Activated CD4-positive, CD25-positive, alpha-beta regulatory T cell (primary cell): ENCODE measurements at places on chromosomes 13 and 19.

DNA sequence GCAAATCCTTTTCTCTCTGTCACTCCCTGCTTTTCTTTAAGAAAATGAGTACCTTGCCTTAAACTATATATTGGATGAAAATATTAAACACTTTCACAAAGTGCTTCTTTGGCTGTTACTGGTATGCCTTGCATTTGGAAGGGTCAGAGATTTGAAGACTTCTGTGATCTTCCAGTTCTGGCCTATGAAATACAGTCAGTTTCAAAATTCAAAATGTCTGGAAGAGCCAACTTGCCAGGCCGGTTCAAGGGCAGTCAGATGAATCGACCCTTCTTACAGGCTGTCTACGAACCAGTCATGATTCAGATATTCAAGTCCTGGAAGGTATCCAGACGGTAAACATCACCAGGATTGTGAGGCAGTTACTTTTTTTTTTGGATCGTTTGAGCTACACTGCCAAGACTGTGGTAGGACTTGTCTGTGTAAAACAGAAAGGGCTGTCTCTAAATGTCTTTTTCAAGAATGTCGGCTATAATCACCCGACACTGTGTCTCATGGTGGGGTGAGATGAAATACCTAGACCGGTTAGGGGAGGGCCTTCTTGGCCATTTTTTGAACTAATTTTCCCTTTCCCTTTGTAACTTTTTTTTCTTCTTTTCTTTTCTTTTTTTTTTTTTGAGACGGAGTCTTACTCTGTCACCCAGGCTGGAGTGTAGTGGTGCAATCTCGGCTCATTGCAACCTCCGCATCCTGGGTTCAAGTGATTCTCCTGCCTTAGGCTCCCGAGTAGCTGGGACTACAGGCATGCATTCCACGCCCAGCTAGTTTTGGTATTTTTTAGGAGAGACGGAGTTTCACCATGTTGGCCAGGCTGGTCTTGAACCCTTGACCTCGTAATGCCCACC is 11.2 kb downstream of the ACTN4 start:
- DNase-seq = no peak

DNA sequence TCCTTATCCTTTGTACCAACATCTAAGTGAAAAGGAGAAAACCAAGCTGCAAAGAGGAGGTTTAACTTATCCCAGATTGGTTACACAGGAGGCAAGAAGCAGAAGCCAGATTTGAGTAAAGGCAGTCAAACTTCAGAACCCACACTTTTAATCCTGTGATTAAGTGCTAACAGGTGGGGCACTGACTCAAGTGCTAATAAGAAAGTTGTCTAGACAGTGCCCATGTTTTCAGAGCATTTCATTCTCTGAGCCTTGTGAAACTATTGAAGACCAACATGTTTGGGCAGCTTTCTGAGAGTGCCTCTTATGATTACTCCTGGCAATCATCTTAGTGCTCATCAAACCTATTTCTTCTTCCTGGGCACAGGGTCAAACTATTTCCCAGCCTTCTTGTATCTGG is 380.8 kb downstream of the KCNRG start:
- DNase-seq = no peak

DNA sequence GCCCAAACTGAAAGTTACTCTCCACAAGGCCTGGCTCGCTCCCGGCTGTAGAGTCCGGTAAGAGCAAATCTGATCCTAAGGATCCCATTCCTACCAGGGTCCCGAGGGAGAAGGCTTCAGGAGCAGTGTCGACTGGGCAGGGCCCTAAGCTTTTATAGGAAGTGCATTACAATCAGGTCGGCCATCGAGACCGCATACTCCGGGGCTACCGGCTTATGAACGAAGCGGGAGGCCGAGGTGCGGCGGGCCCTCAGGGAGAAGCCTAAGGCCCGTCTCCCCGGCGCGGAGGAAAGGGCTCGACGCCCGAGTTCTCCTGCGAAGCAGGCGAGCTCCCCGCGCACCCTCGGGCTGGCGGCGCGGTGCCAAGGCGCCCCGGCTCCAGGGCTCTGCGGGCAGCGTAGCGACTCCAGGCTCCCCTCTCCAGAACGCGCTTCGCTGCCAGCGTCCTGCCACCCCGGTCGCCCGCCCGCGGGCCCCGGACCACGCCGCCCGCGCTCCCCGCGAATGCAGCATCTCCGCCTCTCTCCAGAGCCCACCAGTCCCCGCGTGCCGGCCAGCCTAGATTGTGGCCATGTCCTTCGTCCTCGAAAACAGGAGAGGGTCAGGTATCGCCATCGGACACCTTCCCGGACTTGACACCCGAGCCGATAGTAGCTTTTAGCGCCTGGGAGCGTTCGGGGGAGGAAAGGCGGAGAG is 1.4 kb downstream of the EFNB2 start:
- DNase-seq = no peak

- DNase-seq = no peak
These were observed 7.6 kb upstream of the KANK2 start for GRCh38 chr19:11204943-11205349.

DNA sequence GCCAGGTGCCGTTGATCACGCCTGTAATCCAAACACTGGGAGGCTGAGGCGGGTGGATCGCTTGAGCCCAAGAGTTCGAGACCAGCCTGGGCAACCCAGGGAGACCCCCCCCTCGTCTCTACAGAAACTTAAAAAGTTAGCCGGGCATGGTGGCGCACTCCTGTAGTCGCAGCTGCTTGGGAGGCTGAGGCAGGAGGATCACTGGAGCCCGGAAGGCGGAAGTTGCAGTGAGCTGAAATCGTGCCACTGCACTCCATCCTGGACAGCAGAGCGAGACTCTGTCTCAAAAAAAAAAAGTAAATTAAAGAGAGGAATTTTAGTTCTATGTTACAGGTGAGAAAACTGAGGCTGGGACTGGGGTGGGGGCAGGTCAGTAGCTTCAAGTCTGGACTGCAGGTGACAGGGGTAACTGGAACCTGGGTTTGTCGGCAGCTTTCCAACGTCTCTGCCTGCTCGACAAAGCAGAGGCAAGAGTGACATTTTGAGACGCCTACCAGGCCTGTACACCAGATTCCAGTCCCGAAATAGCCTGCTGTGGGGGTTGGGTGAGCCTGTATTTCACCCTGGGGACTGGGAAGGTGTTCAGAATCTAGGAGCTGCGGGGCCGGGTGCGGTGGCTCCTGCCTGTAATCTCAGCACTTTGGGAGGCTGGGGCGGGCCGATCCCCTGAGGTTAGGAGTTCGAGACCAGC is 1.2 kb downstream of the SELENOW start:
- no peak for DNase-seq

DNA sequence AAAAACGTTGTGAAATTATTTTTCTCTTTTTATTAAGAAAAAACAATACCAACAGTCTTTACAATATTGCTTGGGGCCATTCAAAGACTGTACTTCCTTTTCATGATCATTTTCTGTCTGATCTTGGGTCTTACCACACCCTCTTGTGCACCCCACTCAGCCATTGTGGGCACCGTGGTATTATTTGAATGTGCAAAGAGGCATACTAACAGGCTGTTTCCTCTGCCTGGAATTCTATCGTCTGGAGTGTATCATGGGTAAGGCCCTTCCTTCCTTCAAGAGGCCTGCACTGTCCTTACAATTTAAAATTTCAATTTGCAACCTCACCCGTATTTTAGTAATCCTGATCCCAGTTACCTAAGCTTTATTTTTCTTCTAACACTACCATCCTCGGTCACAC is 76.5 kb downstream of the FGF14 start:
- no peak for DNase-seq

DNA sequence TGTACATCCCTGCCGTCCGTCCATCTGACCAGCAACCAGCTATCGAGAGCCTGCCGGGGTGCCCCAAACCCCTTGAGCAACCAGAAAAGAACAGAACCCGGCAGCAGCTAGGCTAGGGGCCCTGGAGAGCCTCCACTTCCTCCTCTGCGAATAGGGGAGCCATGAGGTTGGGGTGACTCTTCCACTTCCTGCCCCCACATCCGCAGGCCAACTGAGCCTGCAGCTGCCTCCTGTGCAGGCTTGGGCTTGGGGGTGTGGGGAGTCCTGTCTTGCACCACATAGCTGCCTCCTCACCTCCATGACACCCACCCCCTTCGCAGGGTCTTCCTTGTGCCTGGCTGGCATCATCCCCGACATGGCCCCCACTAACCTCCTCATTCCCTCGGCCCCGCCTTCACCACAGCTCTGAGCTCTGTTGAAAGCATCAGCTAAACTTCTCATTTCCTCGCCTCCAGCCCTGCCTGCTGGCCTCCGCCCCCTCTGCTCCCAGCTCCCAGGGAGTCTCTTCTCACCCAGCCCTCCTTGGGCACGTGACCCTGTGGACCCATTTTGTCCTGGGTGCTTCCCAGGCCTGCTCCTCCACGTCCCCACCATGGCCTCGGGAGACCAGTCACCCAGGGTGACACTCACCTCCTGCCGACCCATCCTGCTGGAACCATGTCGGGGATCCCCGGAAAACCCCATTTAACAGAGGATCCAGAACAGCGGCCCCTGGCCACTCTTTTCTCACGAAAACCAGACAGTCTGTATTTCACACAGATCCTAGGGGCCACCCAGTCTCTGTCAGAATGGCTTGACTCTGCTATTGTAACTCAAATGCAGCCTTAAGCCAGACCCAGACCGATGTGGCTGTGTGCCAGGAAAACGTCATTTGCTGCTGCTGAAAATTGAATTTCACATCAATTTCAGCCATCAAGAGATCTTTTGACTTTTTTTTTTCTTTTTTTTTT is 50.4 kb downstream of the MYO9B start:
- peak; percentile 33 for DNase-seq

- no peak for DNase-seq
These were observed 30.6 kb downstream of the GSX1 start for GRCh38 chr13:27822873-27823311.

- no peak for DNase-seq
These were observed 5.2 kb downstream of the C13orf46 start for GRCh38 chr13:113968463-113969310.

GRCh38 chr13:112818040-112818697 is 128.3 kb downstream of the ATP11A start:
- DNase-seq = no peak

- no peak for DNase-seq
These were observed 62.8 kb downstream of the PEPD start for GRCh38 chr19:33458807-33459206.

DNA sequence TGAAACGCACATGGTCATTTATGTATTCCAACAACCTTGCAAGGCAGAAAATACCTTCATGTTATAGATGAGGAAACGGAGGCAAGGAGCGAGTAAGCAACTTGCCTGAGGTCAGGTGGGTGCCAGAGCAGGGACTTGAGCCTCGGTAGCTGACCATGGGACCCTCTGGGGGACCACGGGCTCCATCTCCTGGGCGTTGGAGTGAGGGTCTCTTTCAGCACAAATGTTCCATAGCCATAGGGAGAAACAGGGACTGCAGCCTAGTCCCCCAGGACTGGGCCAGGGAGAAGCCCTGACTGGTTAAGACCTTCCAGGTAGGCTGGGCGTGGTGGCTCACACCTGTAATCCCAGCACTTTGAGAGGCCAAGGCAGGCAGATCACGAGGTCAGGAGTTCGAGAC is 38.4 kb upstream of the ADGRE5 start:
- DNase-seq = no peak

DNA sequence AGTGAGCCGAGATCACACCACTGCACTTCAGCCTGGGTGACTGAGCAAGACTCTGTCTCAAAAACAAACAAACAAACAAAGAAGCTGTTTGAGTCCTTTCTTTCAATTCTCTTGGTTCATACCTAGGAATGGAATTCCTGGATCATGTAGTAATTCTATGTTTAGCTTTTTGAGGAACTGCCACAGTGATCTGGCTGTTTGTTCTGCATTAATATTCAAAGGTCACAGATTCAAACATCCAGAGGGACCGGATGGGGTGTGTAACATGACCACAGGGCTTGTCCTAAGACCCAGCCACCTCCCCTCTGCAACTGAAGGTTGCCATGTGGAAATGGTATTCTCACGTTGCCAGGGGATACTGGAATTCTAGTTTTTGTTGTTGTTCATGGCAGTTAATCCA is 10.2 kb downstream of the COLGALT1 start:
- no peak for DNase-seq

DNA sequence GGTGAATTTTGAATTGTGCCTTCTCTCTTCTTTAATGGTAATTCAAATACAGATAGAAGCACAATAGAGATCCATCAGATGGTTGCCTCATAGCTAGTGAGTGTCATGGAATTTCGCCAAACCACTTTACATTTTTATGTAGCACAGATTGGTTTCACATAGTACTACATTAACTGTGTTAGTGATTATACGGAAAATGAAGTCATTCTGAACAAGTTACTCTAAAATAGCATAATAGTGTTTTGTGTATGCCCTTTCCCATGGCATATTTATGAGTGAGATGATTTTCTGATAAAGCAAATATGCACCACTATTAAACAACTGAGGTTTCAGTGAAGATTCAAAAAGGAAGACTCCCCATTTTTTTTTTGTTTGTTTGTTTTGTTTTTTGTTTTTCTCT is 1623.5 kb downstream of the PCDH9 start:
- DNase-seq = no peak

DNA sequence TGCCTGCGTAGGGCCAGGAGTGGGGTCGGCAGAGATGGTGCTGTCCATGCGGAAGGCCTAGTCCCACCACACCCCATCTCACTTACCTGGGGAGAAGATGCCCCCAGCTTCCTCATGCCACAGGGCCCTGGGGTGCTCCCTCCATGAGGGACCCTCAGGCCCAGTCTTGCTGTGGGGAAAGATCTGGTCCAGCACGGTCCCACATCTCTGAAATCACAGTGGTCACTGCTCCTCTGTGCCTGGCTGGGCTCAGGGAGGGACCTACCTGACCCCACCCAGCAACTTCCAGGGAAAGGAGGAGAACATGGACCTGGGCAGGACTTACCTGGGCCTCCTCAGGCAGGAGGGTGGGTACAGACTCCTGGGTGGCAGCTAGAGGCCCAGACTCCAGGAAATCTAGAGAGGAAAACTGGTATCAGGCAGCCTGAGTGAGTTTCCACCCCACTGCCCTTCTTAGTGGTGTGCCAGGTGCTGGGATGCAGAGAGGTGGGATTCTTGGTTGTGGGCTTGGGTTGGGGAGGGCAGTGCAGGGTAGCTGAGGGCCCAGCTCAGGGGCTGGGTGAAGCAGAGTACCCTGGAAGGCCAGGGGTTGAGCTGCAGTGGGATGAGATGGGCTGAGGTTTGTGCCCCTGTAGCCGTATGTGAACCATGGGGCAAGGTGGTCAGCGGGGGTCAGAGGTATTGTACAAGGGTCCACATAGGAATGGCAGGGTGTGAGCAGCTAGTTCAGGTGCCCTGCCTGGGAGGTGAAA is 3.8 kb downstream of the MZF1 start:
- no peak for DNase-seq

DNA sequence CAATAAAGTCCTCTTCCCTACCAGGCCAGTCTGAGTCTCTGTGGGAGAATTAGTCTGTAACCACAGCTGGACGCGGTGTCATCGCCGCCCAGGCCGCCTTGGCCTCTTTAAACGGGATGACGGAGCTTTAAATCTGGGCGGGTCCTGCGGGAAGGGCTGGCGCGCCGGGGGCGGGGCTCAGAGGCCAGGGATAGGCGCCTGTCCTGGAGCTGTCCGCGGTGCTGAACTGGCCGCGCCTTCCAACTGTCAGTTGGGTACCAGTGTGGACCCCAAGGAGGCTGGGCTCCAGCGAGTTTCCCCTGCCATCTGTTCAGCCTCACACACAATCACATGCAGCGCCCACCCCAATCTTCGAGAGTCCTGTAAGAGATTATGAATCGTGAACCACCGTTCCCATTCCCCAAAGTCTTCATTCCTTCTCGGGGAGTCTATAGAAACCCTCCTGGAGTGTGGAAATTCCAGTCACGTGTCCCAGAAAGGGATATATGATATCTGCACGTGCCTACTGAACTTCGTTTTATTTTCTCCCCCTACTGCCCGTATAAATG is 11.5 kb downstream of the APLP1 start:
- peak; percentile 29 for DNase-seq

- no peak for DNase-seq
These were observed 10.9 kb upstream of the MEIS3 start for GRCh38 chr19:47430041-47430802.

- DNase-seq = no peak
These were observed 82.5 kb downstream of the DHRS12 start for GRCh38 chr13:51721496-51721895.
